ENCODE measurements at places on chromosomes 4 and X. TPM values are rescaled to one million over a fixed set of nuclear protein-coding genes. Genes with fewer than 3 reads are reported as not detected.

- no peak for DNase-seq
These were observed 137.1 kb downstream of the DDX53 start for GRCh38 chrX:23136816-23137215.

DNA sequence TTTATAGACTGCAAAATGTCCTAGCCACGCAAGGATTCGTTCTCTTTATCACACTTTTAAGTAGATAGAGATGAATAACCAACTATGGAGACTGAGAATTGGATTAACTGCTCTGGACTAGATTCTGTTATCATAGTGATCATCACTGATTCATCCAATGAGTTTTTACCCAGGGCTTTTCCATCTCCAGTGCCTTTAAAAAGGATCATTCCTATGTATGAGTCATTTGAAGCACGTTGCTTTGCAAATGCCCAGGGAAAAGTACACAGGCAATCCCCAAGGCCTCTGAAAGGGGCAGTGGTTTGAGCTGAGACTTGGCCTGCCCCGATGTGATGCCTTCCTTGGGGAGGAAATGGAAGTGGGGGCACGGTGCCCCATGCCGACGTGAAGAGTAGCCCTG lies 122.7 kb upstream of the PSAPL1 start:
- no peak for DNase-seq

DNA sequence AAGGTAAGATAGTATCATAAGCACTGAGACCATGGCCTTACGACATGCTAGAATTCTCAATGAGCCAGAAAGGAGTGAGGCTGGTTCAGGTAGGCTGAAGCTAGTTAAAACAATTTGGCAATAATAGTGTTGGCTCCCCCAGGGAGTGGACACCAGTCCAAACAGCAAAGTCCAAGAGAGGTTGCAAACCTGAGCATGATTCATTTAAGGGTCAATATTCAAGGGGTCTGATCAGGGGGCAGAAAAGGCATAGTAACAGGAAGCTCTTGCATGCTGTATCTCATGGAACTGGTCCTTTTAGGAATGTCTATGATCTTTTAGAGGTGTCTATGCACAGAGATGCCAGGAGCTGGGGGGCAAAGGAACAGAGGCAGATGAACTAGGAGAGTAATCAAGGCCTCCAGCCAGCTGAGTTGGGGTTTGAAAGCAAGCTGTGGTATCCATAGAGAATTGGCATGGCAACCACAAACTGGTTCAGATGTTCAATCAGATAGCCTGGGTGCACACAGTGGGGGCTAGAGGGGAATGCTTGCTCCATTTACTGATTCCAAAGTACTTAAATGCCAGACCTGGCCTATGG lies 5.1 kb downstream of the GJB1 start:
- DNase-seq: no peak

GRCh38 chrX:83509254-83509801 lies 1.2 kb downstream of the POU3F4 start:
- DNase-seq: no peak

BEX1 gene
- total RNA-seq: not detected

- no peak for DNase-seq
These were observed 356.0 kb downstream of the ADAM29 start for GRCh38 chr4:175273995-175274753.

EPHA5 gene
- total RNA-seq: not detected

KIF4A gene
- 41.5 TPM for total RNA-seq

DNA sequence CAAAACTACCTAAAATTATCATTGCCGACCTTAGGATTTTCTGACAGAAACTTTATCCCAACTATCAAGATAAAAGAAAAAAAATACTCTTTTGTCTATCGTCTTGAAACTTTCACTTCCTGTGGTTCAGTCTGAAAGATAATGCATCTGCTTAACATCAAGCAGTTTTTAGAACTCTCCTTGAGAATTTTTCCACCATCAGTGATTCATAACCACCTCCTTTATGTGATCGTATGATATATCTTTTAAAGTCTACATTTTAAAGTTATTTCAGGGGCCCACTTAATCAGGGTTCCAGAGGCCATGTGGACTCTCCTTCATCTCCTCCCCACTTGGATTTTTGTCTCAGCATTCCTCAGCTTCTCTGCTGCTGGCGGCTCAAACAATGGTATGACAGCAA lies 272.8 kb upstream of the TENM3 start:
- DNase-seq: no peak

PPP1R2C gene
- total RNA-seq: not detected

CHIC1 gene
- total RNA-seq: 6.9 TPM

- DNase-seq: no peak
These were observed 113.2 kb upstream of the GIMD1 start for GRCh38 chr4:106481801-106482200.

OTUD6A gene
- total RNA-seq: not detected

DNA sequence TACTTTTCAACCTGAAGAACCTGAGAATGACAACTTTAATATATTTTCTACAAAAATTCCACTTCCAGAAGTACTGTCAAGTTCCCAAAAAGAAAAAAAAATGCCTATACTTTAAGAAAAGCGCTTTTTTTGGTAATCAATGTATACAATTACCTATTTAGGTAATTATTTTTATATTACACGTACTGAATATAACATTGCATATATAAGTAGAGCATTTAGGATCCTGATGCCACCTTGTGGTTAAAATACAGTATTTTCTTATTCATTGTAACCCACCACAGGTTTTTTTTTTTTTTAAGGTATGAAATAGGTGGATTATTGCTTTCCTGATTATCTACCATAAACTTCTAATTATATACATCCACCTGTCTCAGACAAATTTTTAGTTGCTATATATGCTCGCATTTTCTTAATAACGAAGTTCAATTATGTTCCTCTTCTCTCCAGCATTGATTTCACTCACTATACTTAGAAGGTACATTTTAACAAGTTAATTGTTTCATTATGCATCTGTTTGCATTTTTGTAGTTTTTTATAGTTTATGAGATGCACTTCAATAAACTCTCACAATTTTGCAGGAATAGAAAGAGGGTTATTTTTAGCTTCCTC lies 5.2 kb downstream of the MAP9 start:
- no peak for DNase-seq

GRCh38 chr4:36841583-36842326 lies 402.8 kb upstream of the NWD2 start:
- no peak for DNase-seq

DNA sequence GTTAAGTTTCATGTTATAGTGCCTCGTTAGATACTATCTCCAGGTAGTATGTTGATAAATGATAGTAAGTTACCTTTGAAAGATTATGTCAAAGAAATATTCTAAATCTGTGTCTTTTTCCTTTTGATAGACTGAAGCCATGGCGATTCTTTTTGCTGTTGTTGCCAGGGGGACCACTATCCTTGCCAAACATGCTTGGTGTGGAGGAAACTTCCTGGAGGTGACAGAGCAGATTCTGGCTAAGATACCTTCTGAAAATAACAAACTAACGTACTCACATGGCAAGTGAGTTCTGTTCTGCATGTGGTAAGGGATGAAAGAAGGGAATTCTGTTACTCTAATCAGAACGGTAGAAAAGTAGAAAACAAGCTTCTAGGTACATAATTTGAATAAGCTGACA lies 8.2 kb downstream of the VAMP7 start:
- no peak for DNase-seq

Data from activated CD4-positive, alpha-beta T cell treated with anti-CD3 and anti-CD28 coated beads, Interleukin-2, amount 10 ng/mL, durations not matched to agents 7 days and 5 days (primary cell).